ENCODE measurements at places on chromosomes 3 and 15.
A peak's percentile ranks its signal among the peaks of the same experiment; 100 is the strongest.

DNA sequence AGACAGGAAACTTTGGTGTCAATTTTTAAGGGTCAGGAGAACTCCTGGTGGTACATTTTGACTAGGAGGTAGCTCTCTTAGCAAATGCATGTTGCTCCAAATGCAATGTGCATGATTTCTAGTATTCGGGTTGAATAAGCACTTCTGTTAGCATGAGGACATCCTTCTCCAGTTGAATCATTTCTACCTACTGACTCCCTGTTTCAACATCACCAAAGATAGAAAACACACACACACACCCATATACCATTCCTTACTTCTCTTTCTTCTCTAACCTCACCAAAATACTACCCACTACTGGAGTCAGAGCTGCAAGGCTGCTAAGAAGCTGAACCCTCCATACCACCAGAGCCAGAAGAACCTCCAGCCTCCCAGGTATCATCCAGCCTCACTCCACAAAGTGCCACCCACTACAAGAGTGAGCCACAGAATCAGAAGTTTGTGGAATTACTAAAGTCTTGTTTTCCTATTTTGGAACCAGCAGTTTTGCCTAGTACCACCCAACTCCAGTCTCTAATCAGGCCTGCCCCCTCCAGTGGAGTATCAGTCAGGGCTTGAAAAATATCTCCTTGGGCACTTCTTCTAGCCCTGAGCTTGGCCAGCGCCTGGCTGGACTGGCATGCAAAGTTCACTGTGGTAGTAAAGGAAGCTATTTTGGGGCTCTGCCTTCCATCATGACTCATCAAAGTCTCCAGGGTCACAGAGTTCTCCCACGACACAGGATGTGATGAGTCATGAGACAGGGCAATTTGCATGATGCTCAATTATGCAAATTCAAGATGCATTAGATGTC is 110.3 kb downstream of the CYP19A1 start:
- DNase-seq: peak; percentile 30

DNA sequence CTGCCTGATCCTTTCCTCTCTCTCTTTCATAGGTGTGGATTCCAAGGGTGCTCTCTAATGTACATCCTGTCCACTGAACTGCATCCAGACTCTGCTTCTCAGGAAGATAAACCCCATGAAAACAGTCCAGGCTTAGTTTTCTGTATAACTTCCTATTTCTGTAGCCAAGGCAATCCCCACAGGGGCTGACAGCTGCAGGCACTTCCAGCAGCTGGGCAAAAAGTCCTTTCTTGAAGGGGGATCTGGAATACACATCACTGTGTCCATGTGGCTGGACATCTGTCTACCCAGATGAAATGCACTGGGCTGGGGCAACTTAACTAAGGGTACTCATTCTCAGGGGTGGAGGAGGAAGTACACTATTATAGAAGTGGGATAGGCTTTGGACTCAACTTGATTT is 72.2 kb downstream of the NR1D2 start:
- no peak for DNase-seq

DNA sequence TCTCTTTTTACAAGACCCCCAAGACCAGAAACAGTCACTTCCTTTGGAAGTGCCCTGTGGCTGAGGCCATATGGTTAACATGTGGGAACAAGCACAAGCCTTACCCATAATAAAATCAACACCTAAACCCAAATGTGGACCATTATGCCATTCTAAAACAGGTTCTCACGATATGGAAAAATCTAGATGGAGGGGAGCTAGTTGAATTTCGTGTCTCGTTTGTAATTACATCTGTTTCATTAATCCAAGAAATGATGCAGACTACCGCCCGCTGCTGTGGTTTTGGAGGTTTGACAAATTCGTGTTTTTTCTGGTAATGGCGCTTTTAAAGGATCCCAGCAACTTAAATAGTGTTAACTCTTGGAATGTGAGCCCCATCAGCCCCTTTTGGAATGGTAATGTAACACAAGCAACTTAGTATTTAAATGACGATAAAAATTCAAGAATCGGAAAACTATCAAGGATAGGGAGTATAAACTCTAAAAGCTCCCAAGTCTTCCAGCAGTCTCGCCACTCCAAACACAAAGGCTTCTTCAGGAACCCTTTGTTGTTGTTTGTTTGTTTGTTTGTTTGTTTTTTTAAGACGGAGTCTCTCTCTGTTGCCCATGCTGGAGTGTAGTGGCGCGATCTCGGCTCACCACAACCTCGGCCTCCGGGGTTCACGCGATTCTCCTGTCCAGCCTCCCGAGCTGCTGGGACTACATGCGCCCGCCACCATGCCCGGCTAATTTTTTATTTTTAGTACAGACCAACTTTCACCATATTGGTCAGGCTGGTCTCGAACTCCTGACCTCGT is 1.1 kb downstream of the CNBP start:
- DNase-seq: peak; percentile 15

- no peak for DNase-seq
Measured at GRCh38 chr15:67747921-67748320, 77.4 kb upstream of the SKOR1 start.

- no peak for DNase-seq
Measured at GRCh38 chr3:14405360-14406238, 3.2 kb downstream of the SLC6A6 start.

- no peak for DNase-seq
Measured at GRCh38 chr3:51997172-51997571, 1.5 kb upstream of the RPL29 start.

GRCh38 chr3:11661052-11661656 is 17.4 kb upstream of the VGLL4 start:
- no peak for DNase-seq

GRCh38 chr3:138913766-138914165 is 33.2 kb downstream of the FOXL2 start:
- DNase-seq: no peak

DNA sequence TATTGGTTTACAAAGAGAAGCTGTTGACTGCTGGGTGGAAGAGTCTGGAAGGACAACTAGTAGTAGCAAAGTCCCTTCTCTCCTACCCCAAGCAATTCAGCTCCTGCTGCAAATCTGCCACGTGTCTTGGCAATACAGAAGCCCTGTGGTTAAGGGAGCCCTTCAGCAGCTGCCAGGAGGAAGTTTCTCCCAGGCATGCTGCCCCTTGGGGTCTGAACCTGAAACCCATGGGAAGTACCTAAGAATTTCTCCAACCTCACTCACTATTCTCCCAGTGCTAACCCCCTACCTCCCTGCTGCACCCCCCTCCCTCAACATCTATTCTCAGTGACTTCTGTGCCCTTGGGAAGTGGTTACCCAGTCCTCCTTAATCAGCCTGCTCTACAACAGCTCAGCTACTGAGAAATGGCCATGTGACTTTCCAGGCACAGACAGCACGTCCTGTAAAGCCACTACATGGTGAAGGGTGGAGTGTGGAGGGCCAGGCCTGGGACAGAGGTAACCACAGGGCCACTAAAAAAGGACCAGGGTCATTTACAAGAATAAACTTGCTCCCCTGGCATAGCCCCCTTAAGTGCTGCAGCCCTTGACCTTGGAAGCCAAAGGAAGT is 316.6 kb downstream of the NTRK3 start:
- DNase-seq: no peak

DNA sequence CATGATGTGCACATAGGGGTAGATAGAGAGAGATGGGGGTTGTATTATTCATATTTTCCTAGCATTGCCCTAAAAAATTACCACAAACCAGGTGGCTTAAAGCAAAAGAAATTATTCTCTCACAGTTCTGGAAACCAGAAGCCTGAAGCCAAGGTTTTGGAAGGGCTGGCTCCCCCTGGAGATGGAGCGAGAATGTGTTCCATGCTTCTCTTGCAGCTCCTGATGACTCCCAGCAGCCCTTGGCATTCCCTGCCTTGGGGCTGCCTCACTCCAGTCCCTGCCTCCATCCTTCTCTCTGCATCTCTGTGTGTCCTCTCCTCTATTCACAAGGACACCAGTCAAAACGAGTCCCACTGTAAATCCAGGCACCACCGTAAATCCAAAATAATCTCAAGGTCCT is 91.5 kb upstream of the FAM174B start:
- DNase-seq: no peak

- no peak for DNase-seq
Measured at GRCh38 chr3:42736081-42736480, 33.5 kb upstream of the HHATL start.

GRCh38 chr3:16388850-16389441 is 123.9 kb downstream of the OXNAD1 start:
- no peak for DNase-seq

DNA sequence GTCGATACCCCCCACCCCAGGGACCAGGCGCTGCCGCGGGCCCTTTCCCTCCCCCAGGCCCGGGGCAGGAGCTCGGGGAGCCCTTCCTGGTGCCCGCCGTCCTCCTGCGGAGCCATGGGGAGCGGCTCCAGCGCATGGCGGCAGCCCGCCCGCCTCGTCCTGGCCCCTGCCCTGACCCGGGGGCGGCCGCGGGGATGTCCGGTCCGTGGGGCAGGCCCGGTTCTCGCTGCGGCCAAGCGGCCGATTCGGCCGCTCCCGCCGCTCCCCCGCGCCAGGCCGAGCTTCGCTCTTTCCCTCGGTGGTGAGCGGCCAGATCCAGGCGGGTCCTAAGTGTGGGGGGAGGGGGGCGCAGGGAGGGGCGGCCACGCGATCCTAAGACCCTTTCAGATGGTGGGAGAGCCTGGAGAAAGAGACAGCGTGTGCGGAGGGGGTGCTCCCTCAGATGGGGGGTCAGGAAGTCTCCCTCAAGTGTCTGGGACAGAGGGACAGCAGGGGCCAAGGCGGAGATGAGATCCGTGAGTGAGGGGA is 1.3 kb downstream of the NEIL1 start:
- no peak for DNase-seq

DNA sequence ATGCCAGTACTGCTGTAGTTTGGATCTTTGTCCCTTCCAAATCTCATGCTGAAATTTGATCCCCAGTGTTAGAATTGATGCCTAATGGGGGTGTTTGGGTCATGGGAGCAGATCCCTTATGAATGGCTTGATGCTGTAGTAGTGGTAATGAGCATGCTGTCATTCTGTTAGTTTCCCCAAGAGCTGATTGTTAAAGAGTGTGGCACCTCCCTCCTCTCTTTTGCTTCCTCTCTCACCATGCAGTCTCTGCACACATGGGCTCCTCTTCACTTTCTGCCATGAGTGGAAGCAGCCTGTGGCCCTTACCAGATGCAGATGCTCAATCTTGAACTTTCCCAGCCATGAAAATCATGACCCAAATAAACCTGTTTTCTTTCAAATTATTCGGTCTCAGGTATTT is 141.3 kb upstream of the DPPA4 start:
- DNase-seq: no peak

DNA sequence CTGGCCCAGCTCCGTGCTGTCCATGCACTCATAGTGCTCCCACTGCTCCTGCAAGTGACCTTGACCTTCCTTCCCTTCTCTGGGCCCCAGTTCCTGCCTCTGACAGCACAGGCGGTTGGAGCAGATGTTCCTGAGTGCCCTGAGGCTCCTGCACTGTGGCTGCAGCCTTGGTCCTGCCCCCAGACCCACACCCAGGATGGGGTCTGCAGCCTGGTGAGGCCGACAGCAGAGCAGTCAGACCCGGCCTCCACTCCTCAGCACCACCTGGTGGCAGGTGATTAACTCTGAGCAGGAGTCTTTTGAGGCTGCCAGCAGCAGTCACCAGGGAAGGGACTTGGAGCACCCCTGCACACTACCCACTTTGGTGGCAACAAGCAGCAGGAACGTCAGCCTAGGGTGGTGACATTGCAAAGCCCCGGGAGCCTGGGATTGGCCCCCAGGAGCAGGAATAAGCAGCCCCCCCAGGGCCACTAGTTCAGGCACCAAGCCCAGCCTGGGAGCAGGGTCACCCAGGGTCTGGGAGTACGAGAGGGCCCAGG is 64.6 kb downstream of the CYP11A1 start:
- peak; percentile 3 for DNase-seq

DNA sequence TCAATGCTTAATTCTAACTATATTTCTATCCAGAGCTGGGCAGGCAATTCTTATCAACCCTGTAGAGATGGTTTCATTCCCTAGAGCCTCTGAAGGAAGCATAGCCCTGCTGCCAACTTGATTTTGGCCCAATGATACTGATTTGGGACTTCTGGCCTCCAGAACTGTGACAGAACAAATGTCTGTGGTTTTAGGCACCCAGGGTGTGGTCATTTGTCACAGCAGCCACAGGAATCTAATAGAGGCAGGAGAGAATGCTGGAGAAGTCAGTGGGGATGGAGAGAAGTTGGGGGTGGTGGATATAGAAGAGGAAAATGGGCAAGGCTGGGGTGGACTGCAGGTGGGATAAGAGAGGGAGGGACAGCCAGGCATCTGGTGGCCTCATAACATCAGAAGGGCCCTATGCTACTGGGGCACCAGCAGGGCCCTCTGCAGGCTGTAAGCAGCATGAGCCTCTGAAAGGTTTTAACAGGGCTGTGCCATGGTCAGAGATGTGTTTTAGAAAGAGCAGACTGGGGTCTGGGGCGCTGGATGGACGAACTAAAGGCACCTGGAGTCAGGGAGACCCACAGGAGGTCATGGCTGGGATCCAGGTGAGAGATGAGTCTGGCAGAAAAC is 19.8 kb downstream of the MRPS11 start:
- no peak for DNase-seq

All from Kasumi-1 (cell line).